GM19239 (cell line): ENCODE measurements at places on chromosomes 12 and 14.

DNA sequence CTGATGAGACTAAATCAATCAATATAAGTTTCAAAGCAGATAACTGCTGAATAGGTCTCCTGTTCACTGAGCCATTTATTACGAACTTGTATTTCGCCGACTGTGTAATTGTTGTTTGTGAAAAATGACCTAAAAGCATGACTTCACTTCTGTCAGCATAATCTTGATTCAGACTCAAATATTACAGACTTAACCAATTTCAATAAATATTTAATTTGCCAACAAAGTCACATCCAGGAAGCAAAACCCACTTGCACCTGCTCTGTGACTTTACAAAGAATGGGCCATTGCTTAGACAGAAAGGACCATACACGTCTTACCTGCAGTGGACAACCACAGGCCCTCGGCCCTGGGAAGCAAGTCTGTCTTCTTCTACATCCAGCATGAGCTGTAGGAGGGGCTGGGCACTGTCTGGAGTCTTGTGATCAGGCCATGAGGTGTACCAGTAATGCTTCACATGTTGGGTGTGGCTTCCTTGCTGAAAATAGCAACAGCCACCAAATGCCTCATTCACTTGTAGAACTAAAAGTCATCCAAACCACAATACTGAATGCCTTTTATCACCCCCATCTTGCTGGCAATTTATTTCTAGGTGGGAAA lies 23.5 kb upstream of the PTPRB start:
- DNase-seq = no peak

DNA sequence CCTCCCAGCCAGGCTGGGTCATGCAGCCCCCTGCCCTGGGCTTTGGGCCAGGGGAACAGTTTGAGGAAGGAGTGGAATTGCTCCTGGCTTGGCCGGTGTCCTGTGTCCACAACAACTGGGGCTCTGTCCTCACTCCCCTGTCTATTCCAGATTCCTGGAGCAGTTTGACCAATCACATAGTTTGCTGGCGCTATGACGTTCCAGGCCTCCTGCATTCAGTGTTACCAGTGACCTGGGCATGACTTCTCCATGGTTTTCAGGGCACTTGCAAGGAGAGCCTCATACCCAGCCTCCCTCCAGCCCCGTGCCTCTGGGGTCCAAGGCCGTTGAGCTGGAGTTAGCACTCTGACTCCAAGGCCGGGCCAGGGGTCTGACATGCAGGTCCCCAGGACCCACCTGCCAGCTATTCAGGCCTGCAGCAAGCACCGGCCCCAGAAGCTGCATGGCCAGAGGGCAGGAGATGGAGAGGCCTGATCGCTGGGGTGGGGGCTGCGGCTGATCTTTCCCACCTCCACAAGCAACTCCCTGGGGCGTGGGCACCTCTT lies 34.2 kb downstream of the ISCA2 start:
- no peak for DNase-seq

DNA sequence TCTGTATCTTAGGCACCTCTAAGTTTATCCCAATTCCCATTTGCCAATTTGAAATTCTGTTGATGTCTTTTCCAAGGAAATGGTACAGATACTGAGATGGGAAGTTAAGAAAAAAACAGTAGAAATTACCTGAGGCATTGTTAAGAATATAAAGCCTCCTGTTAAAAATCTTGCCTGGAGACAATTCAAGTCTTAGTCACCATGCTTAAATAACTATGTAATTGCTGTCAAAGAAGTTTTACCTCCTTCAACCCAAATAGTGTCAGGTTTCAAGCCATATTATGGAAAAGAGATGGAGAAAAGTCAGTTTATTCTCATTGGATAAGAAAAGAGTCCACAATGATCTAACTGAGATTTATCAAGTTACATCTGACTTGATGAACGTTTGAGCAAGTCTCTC lies 974.7 kb downstream of the GALC start:
- DNase-seq = no peak

GRCh38 chr14:33851931-33852330 lies 98.9 kb downstream of the EGLN3 start:
- no peak for DNase-seq

DNA sequence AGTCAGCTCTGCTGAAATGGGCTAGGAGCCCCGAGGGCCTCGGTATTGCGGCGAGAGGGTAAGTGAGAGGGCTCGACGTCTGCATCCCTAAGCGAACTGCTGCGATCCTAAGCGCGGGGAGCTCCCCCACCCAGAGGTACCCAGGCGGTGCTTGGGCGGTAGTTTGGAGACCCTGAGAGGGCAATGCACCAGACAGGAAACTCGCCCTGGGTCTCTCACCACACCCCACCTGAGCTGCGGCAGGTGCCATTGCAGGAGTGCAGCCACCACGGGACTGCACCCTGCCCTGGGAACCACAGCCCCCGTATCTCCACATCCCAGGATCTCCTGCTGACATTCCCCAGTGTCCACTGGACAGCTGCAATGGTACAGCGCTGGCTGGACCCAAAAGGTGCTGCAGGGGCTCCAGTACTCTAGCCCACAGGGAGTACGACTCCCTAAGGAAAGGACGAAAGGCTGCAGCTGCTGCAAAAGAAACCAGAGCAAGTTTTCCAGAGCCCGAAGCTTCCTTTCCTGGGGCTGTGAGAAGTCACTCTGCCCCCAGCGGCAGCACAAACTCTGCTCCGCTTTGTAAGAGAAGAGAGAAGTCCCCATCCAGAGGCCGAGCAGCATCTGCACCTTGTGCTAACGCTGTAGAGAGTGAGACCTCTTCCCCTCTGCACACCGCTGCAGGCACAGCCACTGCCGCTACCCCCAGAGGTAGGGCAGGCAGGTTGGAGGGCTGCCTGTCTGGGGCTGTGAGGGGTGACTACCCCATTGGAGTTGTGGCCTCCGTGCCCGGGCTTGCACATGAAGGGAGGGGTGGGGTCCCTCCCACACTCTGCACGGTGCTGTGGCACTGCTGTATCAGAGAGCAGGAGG lies 31.1 kb upstream of the MON2 start:
- DNase-seq = no peak

DNA sequence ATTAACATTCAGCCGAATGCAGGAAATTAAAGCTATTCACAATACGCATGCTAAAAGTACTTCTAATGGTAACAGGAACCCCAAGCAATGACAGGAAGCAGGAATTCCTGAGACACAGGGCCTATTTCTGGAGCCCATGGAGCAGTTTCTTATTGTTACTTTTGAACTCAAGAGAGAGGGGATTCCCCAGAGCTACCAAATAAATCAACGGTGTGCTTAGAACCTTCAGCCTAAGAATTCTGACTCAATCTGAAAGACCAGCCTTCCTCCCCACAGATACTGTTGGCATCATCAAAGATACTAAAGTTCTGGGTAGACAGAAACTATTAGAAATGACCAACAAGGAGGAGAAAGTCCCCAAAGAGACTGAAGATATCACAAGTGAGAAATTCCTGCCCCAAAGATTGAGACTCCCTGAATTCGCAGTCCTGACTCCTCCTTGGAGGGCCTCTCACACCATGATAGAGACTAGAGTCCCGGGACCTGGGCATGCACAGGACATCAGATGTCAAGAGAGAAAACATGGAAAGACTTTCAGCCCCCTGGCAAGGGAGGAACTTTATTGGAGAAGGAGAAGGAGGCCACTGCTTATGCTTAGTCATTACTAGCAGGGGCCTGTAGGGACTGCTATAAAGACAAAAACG lies 32.7 kb downstream of the RTRAF start:
- DNase-seq = no peak

- no peak for DNase-seq
These were observed 4.5 kb downstream of the PRPF40B start for GRCh38 chr12:49627752-49628360.
